ENCODE measurements at places on chromosomes 12 and 14.

DNA sequence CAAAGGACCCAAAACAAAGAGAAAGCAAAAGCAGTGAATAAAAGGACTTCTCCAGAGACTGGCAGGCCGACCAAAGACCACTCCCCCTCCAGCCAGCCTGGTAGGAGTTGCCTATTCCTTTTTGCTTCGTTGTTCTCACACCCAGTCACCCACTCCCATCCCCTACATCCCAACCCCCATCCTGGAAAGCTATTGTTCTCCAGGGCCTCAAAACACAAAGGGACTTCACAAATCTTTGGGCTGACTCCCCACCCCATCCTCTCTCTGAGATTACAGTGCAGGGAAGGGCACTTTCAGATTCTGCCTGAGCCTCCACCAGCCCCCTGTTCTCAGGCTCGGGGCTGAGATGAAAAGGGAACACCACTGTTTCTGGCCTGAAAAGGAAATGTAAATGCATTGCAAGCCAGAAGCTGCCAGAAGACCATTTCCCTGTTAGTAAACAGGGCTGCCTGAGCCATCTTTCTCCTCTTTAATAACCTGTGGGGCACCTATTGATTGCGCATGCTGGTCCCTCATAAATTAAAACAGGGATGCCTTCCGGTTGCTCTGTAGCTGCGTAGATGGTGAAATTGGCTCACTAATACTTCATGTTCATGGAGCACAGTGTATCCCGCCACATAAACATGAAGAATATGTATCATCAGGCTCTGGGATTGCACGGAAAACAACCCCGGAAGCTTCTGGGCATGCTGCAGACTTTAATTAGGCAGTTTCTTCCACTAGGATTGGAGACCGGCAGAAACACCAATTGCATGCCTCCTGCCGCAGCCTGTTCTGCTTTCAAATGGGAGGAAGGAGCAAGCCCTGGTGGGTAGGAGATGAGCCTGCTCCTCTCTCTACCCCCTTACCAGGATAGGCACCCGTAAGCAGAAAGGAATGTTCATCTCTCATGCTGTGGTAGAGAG lies 130.3 kb upstream of the FUT8 start:
- DNase-seq, result no peak

DNA sequence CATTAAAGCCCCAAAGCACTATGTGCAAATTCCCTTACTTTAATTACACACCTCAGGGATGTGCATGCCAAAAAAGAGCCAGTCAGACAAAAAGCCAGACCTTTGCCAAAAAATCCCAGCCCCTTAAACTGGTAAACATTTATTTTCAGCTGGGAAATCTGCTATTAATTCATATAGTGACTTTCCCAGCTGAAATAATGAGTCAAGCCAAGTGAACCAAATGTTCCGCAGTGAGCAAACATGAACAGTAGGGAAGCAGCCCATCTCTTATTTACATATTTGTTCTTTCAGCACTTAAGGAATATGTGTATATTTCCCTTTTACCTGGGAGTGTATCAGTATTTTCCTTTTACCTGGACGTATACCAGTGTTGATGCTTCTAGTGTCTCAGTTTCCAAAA lies 44.0 kb upstream of the OTX2 start:
- DNase-seq, result no peak

- DNase-seq, result no peak
These were observed 99.2 kb downstream of the C12orf50 start for GRCh38 chr12:87930033-87930432.

DNA sequence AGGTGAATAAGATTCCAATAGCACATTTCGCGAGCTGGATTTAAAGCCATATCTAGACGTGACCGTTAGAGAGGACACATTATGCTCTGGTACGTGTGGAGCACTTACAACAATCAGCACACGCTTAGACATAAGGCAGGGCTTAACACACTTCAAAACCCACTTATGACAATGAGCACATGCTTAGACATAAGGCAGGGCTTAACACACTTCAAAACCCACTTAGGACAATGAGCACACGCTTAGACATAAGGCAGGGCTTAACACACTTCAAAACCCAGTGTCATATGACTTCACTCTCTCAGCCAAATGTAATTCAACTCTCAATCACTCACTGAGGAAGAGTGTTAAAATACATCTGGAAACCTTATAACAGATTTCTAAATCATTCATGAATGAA lies 11.2 kb upstream of the PLD4 start:
- DNase-seq, result no peak

DNA sequence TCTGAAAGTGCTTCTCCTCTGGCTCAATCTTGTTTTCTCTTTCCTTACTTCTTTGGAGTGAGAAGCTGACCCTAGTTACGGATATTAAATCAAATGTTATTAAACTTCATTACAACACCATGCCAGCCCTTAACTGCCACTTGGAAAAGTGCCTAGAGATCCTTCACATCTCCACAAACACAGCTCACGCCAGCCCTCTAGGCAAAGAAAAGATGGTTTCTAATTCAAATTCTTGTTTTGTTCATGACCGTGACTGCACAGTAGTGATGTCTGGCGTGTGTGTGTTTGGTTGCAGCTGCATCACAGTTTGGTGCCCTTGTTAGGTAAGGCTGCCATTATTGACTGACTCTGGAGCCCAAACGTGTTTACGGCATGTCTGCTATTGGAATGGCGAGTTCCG lies 113.0 kb downstream of the BEGAIN start:
- no peak for DNase-seq

- no peak for DNase-seq
These were observed 181.1 kb downstream of the ASCL1 start for GRCh38 chr12:103138538-103138937.

GRCh38 chr14:90447720-90448497 lies 51.1 kb downstream of the CALM1 start:
- no peak for DNase-seq

- DNase-seq, result no peak
These were observed 230.0 kb downstream of the SOX5 start for GRCh38 chr12:23719493-23719892.

DNA sequence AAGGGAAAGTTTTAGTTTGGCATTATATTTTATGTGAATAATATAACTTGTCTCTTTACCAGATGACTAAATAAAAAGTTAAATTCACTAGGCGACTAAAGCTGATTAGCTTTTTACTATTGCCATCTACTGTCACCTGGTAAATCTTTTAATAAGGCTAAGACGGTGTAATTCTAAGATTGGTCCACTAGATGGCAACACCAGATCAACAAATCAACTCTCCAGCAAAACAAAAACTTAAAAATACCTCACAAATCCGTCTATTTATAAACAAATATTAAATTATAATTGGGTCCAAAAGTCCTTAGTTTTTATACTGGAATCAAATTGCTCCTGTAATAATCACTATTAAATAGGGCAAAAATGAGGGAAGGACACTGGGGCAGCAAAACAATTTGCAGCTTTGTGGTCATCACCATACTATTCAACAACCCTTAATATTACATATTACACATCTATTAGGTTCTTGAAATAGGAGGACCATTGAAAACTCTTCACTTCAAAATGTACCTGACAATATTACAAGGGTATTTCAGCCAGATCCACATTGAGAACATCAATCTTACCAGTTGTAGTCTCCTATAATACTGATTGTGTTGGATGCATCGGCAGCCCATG lies 47.9 kb downstream of the GALC start:
- DNase-seq, result peak; percentile 83

DNA sequence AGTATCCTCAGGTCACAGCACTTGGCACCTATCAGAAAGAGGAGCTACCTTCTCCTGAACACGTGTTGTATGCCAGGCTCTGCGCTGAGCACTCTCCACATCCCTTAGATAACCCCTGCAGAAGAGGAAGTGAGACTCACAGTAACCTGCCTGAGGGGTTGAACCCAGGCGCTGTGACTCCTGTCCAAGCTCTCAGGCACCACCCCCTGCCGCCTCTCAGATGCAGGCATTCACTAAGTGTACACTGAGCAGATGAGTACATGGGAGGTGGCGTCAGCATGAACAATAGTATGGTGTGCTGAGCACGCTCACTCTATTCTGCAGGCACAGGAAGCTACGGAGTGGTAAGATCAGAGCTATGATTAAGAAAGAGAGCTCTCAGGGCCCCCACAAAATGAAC lies 21.0 kb upstream of the RIC8B start:
- DNase-seq, result no peak

DNA sequence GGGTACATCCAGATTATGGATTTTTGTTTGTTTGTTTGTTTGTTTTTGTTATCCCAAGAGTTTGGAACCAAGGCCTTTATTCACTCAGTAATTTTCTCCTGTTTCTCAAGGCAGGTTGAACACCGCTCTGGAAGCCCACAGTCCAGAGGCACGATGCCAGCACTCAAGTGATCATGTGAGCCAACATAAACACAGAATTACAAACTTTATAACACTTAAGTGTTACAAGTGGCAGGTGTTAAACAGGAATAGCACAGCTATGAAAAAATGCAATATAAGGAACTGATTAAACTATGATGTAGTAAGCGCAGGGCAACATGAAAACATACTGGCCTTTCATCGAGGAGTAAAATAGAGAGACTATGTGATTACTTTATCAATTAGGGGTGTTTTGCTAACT lies 1885.8 kb upstream of the SEL1L start:
- DNase-seq, result no peak

- no peak for DNase-seq
These were observed 87.8 kb upstream of the PRKD1 start for GRCh38 chr14:30015489-30015888.

GRCh38 chr12:98274430-98275130 lies 240.8 kb upstream of the TMPO start:
- DNase-seq, result no peak

DNA sequence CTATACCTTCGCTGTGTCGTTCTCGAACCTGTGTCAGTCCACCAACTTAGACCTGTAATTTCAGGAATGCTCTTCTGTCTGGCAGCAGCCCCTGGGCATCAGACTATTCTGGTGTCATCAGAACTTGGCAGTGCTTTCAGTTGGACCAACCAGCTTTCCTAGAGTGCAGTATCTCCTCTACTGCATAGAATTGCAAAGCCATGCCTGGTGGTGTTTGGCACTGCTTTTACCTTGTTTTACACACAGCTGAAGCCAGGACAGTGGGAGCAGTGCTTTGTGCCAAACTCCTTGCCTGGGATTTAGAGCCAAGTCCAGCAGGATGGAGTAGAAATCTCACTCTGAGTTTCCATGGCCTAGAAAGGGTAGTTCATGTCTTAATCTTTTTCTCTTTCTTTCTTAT lies 1.5 kb downstream of the FLVCR2 start:
- DNase-seq, result no peak

DNA sequence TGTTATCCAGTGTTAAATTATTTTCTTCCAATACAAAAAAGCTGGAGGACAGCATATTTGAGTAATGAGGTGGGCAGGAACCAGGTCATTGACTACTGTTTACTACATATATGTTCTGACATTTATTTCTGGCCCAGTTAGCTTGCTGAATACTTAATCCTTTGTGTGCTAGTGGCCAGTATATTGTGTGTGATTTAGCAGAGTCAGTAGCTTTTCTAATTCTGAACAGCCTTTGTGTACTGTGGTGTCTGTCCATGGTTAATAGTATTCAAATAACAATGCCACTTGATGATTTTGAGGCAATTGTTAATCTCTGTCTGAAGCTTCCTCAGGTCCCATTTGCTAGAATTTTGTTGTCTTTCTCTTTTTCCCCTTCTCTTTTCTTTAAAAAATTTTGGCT lies 286.5 kb upstream of the E2F7 start:
- no peak for DNase-seq

GRCh38 chr14:99261912-99262787 lies 9.8 kb downstream of the BCL11B start:
- no peak for DNase-seq

- DNase-seq, result peak; percentile 86
These were observed 463.1 kb downstream of the RAD51B start for GRCh38 chr14:68282479-68283377.

DNA sequence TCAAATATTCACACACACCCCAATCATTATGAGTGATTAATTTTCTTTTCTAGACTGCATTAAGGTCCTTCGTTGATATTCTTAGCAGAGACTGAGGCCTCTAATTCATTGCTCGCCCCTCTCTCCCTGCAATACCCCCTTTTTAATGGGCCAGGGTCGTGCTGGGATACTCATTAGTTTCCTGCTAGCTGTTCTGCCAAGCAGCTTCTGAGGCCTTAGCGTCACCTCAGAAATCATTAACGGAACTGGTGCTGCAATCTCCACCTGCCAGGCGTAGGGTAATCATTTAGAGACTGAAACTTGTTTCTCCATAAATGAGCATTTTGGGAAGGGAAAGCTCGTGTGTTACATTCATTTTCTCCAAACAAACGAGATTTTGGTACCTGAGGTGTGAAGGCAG lies 1054.7 kb downstream of the GALC start:
- DNase-seq, result no peak

GRCh38 chr12:124792961-124793441 lies 70.7 kb downstream of the SCARB1 start:
- no peak for DNase-seq

DNA sequence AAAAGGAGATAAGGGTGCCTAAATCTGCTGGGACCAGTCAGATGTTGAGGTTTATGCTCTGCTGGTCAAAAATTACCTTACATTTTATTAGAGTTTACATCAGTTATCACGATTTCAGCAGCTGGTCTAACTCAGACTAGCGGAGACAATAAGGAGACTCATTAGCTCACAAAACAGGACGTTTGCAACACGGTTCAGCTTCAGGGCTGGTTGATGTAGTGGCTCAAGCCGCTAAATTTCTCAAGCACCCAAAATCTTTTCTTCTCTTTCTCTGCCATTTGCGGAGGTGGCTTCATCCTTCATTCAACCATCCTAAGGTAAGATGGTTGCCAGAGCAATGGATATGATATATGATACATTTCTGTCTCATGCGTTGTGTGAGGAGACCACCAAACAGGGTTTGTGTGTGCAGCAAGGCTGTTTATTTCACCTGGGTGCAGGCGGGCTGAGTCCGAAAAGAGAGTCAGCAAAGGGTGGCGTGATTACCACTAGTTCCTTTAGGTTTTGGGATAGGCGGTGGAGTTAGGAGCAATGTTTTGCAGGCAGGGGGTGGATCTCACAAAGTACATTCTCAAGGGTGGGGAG lies 30.3 kb upstream of the CLIP1 start:
- no peak for DNase-seq

DNA sequence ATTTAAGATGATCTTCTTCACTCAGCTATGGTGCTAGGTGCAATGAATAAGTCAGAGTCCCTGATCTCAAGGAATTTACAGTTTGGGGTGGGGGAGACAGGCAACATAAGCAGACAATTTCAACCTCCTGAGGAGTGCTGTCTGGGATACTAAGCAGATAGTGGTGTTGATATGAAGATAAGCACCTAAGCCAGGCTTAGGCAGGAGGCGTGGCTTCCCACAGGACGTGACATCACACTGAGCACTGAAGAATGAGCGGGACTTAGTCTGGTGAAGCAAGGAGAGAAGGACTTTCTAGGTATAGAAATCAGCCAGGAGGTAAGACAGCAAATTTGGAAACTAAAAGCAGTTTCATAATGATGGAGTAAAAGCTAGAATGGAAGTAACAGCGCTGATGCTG lies 6.8 kb downstream of the PRPH start:
- DNase-seq, result no peak

GRCh38 chr12:7045913-7046312 lies 14.6 kb upstream of the C1S start:
- DNase-seq, result no peak
